ENCODE measurements at places on chromosomes 7 and 10. TPM values are rescaled to one million over a fixed set of nuclear protein-coding genes. Genes with fewer than 3 reads are reported as not detected.

The FEZF1 gene
- not detected for polyA plus RNA-seq

The SSC4D gene
- 4.3 TPM for polyA plus RNA-seq

The IL6 gene
- polyA plus RNA-seq = not detected

The VWDE gene
- polyA plus RNA-seq = 8.7 TPM

The KBTBD2 gene
- 69.2 TPM for polyA plus RNA-seq

The UNCX gene
- polyA plus RNA-seq = 8.5 TPM

The ARHGAP19 gene
- polyA plus RNA-seq = 33.8 TPM

The NPTX2 gene
- polyA plus RNA-seq = 3.7 TPM

The TRPV5 gene
- polyA plus RNA-seq = 1.5 TPM

The PNLIPRP1 gene
- 0.13 TPM for polyA plus RNA-seq

The OR6V1 gene
- not detected for polyA plus RNA-seq

The SCIN gene
- polyA plus RNA-seq = 112 TPM

The CYP2W1 gene
- 2.1 TPM for polyA plus RNA-seq
